ENCODE measurements at places on chromosomes 11 and 22.

DNA sequence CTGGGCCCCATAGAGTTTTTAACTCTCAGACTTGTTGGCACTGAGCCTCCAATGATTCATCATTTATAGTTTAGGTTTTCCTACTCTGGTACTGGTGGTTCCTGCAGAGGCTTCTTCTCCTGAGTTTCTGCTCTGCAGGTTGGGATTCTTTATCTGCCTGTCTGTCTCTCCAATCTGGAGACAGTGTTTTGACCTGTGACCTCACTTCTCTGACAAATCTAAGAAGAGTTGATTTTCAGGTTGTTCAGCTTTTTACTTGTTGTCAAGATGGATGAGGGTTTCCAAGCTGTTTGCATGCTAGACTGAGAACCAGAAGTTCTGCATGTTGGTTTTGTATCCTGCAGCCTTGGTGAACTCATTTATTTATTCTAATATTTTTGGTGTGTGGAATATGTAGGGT is 63.9 kb downstream of the JAM3 start:
- H3K4me1 ChIP-seq: no peaks in the 10 kb centered on the region
- DNase-seq: no peak
- H3K27ac ChIP-seq: no peak overlapping the region
- peaks cover 21% of the 10 kb centered on the region for H3K36me3 ChIP-seq
- H3K27me3 ChIP-seq: no peaks in the 10 kb centered on the region

DNA sequence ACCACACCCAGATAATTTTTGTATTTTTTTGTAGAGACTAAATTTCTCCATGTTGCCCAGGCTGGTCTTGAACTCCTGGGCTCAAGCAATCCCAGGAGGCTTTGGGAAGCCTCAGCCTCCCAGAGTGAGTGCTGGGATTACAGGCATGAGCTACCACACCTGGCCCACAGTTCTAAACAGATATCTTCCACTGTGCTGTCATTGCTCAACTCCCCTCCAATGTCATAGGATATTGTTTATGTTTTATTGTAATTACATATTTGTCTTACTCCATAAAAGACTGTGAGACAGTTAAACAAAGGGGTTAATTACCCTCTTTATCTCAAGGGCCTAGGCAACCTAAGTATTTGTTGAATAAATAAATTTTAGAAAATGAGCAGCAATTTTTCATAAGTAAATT is 204.2 kb downstream of the GRM5 start:
- no peaks in the 10 kb centered on the region for H3K4me1 ChIP-seq
- H3K27me3 ChIP-seq: no peaks in the 10 kb centered on the region
- H3K27ac ChIP-seq: no peak overlapping the region
- no peak for DNase-seq
- H3K36me3 ChIP-seq: no peaks in the 10 kb centered on the region

DNA sequence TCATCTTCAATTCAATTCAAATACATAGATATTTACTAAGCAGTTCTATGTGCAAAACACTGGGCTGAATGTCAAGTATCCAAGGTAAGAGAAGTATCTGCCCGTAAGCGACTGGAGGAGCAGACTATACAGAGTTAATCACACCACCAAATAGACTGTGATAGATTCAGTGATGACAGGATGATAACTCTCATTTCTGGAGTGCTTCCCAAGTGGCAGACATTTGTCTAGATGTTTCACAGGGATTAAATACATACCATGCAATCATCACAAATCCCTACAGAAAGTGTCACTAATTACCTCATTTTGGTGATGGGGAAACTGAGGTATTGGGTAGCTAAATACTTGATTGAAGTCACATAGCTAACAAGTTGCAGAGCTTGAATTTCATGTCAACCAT is 508.7 kb upstream of the TENM4 start:
- H3K27ac ChIP-seq: no peak overlapping the region
- no peak overlapping the region for H3K4me3 ChIP-seq
- H3K27me3 ChIP-seq: no peaks in the 10 kb centered on the region
- no peaks in the 10 kb centered on the region for H3K36me3 ChIP-seq
- H3K4me1 ChIP-seq: no peaks in the 10 kb centered on the region

DNA sequence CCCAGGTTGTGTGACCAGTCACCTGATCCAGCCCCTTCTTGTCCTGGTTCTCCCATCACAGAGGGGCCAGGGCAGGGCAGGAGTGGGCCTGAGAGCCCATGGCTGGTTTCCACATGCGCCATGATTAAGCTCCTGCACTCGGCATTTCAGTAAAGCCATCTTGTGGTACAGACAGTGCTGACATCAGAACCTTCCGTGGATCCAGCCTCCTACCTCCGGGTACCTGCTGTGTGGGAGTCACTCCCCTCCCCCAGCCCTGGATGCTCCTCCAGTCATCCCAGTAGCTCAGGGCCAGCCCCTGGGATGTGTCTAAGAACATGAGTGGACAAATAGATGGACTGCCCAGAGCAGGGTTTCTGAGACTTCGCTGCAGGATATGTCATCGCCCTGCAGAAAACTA is 22.1 kb upstream of the MGAT3 start:
- H3K4me3 ChIP-seq: no peak overlapping the region
- H3K36me3 ChIP-seq: peaks cover 38% of the 10 kb centered on the region
- peaks cover 29% of the 10 kb centered on the region for H3K4me1 ChIP-seq
- H3K27ac ChIP-seq: no peak overlapping the region
- no peak for DNase-seq
- no peaks in the 10 kb centered on the region for H3K27me3 ChIP-seq

DNA sequence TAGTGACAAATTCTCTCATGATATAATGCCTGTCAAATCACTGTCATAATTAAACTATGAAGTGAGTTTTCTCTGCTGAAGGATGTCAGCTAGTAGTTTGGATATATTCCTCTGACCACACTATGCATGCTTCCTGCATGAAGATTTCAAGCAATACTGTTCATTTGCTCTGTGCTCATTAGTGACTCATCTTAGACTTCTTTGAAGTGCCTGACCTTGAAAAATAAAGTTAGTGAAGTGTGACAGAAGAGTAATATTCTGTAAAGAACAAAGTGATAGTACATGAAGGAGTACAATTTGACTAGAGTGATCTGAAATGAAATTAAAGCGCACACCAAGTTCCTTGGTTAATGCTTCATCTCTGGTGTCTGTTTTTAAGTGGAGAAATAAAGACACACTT is 629.5 kb upstream of the ANO3 start:
- no peak overlapping the region for H3K4me3 ChIP-seq

GRCh38 chr11:86517557-86517956 is 142.9 kb downstream of the CCDC81 start:
- no peaks in the 10 kb centered on the region for H3K27me3 ChIP-seq
- H3K4me1 ChIP-seq: peaks cover 16% of the 10 kb centered on the region
- H3K27ac ChIP-seq: no peak overlapping the region
- no peaks in the 10 kb centered on the region for H3K36me3 ChIP-seq
- no peak for DNase-seq

DNA sequence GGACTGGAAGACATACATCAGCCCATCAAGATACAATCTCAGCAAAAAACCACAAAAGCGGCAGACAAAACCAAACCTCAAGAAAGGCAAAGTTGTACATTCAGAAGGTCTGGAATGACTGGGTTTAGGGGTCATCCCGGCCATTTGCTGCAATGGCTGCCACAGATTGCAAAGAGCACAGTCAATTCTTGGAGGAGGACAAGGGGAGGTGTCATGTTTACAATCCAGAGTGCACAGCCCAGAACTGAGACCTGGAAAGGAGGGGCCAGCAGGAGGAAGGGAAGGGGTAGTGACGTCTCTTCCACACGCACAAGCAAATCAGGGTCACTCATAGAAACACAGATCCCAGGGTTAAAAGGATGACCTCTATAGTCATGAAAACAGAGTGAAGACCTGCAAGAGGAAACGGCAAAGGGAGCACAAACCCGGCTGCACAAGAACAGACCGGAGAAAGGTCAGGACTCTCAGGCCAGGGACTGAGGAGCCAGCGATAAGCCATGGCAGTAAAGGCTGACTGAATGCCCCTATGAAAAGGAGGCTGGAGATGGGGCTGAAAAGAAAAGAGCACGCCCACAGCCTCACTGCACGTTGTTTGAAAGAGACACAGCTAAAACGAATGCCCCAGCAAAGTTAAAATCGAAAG is 18.2 kb upstream of the MUC5AC start:
- no peak overlapping the region for H3K27ac ChIP-seq
- no peak overlapping the region for H3K4me3 ChIP-seq
- no peaks in the 10 kb centered on the region for H3K36me3 ChIP-seq
- no peak for DNase-seq
- no peaks in the 10 kb centered on the region for H3K4me1 ChIP-seq

GRCh38 chr11:57493507-57494503 is 21.7 kb downstream of the SLC43A1 start:
- H3K27ac ChIP-seq: peak overlapping the region; percentile 76
- peaks cover 7% of the 10 kb centered on the region for H3K4me1 ChIP-seq
- DNase-seq: peak; percentile 64
- no peak overlapping the region for H3K4me3 ChIP-seq
- peaks cover 5% of the 10 kb centered on the region for H3K36me3 ChIP-seq

DNA sequence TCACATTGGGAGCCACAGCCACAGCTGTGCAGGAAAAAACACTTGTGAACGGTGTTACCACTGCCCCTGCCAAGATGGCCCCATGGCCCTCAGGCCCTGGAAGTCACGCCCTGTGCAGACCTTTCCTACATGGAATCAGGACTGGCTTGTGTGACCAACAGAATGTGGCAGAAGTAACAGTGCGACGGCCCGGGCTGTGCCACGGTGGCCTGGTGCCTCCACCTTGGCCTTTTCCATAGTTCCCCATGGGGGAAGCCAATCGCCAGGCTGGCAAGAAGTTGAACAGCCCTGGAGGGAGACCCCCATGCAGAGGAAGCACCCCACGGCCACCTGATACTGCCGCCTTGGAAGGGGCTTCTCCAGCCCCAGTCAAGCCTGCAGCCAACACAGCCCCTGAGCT is 48.0 kb downstream of the DHCR7 start:
- no peak overlapping the region for H3K27ac ChIP-seq
- no peaks in the 10 kb centered on the region for H3K36me3 ChIP-seq
- no peaks in the 10 kb centered on the region for H3K27me3 ChIP-seq
- H3K4me3 ChIP-seq: no peak overlapping the region
- no peaks in the 10 kb centered on the region for H3K4me1 ChIP-seq

GRCh38 chr11:22938691-22939090 is 78.4 kb upstream of the CCDC179 start:
- no peak for DNase-seq
- H3K27me3 ChIP-seq: no peaks in the 10 kb centered on the region
- H3K36me3 ChIP-seq: no peaks in the 10 kb centered on the region
- H3K4me1 ChIP-seq: no peaks in the 10 kb centered on the region

- H3K36me3 ChIP-seq: peaks cover 10% of the 10 kb centered on the region
- H3K27ac ChIP-seq: no peak overlapping the region
- DNase-seq: no peak
- H3K4me1 ChIP-seq: peaks cover 29% of the 10 kb centered on the region
- H3K27me3 ChIP-seq: no peaks in the 10 kb centered on the region
Measured at GRCh38 chr11:1890856-1891830, 552 bp downstream of the PRR33 start.
